A673 (cell line): ENCODE measurements at places on chromosomes 7 and 10.

GRCh38 chr7:117119192-117119924 lies 166.1 kb downstream of the ST7 start:
- DNase-seq: peak; percentile 88

DNA sequence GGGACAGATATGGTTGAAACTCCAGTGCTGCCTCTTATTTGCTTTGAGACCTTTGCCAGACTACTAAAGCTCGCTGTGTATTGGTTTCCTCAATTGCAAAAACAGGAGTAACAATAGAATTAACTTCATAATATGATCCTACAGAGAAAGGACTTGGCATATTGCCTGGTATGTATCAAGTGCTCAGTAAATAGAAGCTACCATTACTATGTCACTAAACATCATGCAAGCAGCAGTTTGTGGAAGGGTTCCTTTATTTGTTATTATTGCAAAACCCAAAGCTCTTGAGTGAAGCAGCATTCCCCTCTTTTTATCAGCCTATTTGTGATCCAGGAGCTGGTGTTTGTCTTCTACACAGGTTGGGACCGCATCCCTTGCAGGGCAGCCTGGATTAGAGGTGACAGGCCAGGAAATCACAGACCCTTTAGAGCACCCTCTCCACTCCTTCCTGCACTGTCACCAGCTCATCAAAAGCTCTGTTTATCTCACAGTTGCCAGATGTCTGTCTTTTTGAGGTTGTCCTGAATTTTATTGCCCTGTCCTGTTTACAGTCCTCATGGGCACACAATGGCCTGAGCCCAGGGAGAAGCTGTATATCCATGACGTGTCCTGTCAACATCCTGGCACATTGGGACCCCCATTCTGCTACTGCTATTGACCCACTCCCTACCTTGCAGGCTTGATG lies 121.5 kb downstream of the SNX10 start:
- no peak for DNase-seq

DNA sequence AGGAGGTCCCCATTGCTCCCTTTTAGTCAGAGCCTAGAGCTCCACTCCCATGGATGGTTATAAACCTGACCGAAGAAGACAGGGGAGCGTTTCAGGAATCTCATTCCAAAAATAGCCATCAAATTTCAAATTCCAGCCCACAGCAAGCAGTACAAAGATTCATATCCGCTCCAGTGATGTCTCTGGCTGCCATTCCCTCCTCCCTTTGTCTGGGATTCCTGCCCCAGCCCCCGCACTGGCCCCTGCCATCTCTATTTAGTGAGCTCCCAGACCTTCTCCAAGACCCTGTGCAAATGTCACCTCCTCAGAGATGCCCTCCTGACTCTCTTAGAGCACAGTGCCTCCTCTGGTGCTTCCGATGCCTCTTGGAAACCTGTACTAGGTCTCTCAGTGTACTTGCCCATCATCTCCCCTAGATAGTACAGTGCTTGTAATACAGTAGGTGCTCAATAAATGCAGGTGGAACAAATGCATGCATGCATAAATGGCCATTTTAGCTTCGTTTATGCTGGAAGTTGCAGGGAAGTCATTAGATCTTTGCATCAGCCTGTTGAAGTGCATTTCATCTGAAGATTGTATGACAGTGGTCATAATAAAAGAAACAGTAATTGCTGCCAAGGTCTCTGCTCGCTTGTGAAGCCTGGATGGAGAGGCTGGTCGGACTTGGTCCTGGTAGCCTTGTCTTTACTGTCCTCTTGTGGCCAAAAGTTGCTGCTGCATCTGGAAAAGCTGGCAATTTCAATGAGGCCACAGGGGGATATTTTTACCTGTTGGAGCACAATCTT lies 32.0 kb upstream of the HABP2 start:
- DNase-seq: peak; percentile 79

- no peak for DNase-seq
These were observed 4.6 kb downstream of the UFSP1 start for GRCh38 chr7:100884736-100885439.

GRCh38 chr7:120272261-120272660 lies 714 bp upstream of the KCND2 start:
- DNase-seq: peak; percentile 60
